Cardiac septum (tissue), 1 donor: ENCODE measurements at places on chromosomes 6 and 20. TPM values are rescaled to one million over a fixed set of nuclear protein-coding genes. Genes with fewer than 3 reads are reported as not detected.

GRCh38 chr6:97026298-97026697 lies 101.8 kb downstream of the KLHL32 start:
- DNase-seq, result no peak

GRCh38 chr6:129708496-129709195 lies 1.3 kb downstream of the ARHGAP18 start:
- no peak for DNase-seq

Gene TP53TG5
- total RNA-seq, result 2.2 TPM

DNA sequence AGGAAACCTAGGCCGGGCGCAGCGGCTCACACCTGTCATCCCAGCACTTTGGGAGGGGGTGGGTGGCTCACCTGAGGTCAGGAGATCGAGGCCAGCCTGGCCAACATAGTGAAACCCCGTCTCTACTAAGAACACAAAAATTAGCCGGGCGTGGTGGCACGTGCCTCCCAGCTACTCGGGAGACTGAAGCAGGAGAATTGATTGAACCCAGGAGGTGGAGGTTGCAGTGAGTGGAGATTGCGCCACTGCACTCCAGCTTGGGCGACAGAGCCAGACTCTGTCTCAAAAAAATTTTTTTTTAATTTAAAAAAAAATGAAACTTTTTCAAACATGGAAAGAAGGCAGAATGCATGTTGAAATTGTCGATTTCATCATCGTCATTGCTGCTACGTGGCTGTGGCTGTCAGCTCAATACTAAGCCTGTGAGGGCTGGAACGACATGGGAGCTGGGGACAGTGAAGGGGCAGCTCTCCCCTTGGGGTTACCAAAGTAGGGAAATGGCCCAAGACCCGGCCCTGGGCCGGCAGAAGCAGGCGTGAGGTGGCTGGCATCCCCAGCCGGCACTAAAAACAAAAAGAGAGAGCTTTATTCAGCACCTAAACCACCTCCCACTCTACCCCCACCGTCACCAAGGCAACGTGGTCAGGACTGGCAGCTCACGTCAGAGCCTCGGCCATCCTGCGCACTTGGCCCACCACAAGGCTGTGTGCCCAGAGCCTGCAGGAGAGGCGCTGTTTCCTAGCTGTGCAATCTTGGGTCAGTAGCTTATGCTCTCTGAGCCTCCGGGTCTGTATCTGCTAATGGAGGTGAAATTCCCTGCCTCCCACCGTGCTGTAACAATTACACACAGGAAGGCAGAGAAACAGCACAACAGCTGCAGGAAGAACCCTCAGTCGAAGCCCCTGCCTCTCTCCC lies 30.8 kb downstream of the AGPAT4 start:
- no peak for DNase-seq

GRCh38 chr20:43681991-43682410 lies 15.1 kb downstream of the MYBL2 start:
- DNase-seq, result no peak

GRCh38 chr6:144349690-144350527 lies 64.8 kb downstream of the UTRN start:
- DNase-seq, result no peak

Gene BPIFB2
- not detected for total RNA-seq

DNA sequence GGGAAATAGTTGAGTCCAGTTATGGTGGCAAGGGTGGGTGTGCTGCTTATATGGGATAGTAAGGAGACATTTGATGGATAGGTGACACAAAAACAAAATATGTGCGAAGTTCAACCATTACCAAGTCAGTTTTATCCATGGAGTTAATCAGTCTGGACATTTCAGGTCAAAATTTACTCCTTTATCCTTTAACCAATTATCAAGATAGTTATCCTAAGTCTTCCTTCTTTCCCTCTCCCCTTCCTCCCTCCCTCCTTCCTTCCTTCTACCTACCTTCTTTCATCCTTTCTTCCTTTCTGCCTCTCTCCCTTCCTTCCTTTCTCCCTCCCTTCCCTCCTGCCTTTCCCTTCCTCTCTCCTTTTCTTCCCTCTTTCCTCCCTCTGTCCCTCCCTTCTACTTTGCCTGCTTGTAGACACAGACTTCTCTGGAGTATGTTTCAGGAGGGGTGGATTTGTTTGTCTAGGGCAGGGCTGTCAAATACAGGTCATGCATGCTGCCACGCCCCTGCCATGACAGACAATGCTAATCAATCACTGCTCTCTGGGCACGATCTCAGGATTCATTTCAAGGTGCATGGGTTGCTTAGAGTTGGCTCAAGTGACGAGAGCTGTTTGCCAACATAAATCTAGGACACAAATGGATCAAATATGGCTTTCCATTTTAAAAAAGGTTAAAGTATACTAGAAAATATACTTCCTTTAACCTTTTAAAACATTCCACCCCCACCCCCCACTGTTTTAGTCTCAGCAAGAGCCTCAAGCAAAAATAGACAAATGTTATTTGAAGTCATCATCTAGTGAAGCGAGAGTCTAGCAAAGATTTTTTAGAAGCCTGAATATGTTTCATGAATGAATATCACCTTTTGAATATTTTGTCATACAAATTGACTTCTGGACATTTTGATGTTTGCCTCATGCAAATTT lies 281.6 kb upstream of the CITED2 start:
- DNase-seq, result no peak

Gene ALDH8A1
- 0.57 TPM for total RNA-seq

Gene SOX18
- 67.0 TPM for total RNA-seq

Gene BPIFB1
- total RNA-seq, result not detected

Gene BPIFA1
- not detected for total RNA-seq

DNA sequence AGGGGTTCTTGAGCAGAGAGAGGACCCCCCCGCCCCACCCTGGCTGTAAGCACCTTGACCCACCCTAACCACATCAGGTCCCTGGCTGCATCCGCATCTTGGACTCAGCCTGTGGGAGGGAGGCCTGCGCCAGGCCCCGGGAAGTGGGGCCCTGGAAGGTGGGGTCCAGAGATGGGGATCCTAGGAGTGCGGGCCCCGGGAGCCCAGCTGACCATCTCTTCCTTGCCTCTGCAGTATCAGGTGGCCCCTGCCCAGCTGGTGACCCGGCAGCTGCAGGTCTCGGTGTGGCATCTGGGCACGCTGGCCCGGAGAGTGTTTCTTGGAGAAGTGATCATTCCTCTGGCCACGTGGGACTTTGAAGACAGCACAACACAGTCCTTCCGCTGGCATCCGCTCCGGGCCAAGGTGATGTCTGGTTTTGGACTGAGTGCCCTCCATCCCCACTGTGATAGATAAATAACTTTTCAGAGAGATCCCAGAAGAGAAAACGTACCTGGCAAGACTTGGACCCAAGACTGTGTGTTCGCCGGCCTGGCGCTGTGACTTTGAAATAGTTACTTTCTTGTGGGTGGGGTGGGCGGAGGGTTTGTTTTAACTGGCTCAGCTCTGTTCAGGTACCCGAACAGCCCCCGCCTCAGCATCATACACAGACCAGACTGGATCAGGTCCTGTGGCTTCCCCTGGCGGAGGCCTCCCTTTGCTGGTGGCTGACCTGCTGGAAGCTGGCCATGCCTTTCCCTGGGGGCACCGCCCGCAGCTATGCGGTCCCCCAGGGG lies 62.0 kb downstream of the EZR start:
- DNase-seq, result peak; percentile 47

DNA sequence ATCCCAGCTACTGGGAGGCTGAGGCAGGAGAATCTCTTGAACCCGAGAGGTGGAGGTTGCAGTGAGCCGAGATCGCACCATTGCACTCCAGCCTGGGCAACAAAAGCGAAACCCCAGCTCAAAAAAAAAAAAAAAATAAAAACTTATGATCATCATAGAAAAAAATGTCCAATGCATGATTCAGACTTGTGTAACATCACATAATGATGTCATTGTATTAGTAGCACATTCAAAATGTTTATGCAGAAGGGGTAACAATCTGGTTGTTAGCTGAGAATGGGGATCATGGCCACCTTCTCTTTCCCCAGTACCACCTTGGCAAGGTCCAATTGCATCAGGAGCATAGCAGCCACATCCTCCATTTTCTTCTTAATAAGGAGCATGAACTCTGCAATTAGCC lies 137.6 kb upstream of the MARCKS start:
- DNase-seq, result no peak

- no peak for DNase-seq
These were observed 558.5 kb downstream of the CD83 start for GRCh38 chr6:14676064-14676463.

Gene ENPP1
- total RNA-seq, result 3.3 TPM

- no peak for DNase-seq
These were observed 31.2 kb downstream of the FRK start for GRCh38 chr6:116029535-116029934.

DNA sequence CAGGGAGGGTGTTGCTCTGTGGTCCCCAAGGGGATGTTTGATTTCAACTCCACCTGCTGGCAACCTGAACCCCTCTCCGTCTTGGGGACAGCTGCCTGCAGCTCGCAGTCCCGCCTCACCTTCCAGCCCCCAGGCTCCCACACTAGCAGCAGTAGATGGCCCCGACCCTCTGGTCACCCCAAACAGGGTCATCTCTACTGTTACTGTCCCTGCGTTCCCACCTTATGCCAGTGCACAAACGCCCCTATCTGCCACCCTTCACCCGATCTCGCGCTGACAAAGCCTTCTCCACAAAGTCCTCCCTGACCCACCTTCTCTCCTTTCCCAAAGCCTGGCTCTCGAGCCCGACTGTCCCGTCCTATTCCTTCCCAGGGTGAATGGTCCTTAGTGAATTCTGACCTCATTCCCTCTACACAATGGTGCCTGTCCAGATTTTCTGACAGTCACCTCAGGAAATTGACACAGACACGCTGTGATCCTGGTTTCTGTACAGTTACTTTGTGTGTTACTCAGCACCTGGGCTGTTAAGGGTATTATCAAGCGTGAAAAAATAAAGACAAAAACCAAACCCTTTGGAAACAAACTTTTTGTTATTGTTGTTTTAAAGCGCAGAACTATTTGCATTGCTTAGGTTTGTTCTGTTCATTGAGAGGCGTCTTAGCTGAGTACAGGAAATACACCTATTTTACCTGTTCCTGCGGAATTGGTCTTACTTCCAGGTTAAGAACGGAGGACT lies 728 bp downstream of the FUT9 start:
- DNase-seq, result no peak

DNA sequence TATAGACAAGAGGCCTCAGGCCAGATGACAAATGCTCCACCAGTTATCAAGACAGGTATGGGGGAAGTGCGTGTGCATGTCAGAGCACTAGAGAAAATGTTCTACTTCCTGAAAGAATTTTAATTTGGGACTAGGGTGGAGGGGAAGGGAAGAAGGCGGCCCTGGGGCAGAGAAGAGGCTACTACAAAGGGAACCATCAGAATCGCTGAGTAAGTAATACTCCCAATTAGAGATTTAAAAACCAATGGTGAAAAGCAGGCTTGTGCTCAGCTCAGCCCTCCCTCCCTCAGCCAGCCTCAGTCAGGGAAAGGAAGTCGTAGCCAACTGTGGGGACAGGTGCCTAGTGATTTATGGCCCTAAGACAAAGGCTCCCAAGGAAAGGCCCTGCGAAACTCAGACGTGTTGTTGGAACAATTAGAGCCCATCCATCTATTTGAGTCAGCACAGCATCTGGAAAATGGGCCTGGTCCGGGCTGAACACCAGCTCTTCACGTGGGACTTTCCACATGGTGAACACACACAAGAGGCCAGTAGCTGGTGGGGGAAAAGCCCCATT lies 15.0 kb upstream of the MAFB start:
- peak; percentile 71 for DNase-seq

GRCh38 chr6:56655249-56655648 lies 12.6 kb upstream of the DST start:
- DNase-seq, result no peak

DNA sequence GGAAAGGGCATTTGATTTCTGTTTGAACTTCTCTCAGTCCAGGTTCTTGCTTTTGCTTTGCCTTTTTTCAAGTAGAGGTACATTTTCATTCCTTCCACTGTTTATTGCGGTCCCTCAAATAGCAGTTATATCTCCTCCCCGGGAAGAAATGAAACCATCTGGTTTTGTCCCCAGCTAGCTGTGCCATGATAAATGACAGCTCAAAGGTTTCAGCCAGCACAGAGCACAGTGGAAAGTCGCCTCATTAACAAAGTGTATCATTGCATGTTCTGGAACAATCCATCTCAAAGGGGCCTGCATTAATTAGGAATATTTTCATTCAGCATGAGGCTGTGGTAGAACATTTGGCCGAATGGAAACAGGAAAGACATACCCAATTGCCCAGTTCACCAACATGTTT lies 146.0 kb downstream of the EDN3 start:
- DNase-seq, result no peak

DNA sequence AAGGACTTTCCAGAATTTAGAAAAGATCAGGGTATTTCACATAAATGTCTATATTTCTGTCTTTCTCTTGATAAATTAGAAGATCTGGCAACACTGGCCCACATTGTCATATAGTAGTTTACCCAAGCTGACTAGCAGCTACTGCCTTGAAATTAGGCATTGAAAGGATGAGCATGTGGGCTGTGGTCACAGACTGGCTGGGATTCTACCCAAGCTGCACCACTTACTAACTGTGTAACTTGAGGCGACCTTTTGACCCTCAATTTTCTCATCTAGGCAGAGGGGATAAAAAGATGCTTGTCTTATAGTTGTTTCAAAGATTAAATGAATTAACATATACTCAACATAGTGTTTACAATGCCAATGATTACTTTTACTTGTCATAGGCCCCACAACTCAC lies 152.7 kb upstream of the BMP2 start:
- no peak for DNase-seq

DNA sequence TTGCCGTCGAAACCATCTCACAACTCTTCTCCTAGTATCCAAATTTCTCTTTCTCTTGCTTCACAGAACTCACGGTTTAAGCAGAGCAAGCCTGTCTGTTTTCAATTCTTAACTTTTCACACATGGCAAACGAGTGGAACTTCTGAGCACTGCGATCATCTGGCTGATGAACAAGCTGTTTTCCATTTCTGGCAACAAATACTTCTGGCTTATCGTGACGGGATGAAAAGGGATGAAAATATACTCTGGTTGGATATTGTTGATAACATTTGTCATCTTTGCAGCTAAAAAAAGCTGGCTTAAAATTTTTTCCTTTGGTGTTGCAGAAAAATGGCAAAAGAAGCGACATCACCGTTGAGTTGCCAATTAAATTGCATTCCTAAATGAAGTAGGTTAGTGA lies 515.2 kb upstream of the JARID2 start:
- no peak for DNase-seq

- no peak for DNase-seq
These were observed 54.2 kb downstream of the CNR1 start for GRCh38 chr6:88111991-88112390.

DNA sequence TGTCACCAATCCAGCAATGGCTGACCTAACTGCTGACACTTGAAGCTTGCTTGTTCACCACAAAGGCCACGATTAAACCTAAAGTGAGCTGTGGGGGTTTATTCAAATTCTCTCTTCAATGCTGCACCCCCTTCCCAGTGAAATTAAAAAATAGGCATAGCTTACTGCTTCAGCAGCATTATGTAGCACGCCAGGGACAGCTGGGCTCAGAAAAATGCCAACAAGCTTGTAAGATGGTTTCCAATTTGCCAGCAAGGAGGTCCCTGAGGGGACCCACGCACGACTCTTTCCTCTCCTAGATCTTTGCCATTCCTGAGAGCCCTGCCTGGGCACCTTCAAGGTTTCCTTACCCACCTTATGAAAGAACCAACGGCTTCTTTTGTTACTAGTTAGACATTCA lies 113.5 kb upstream of the CDH4 start:
- no peak for DNase-seq

- DNase-seq, result no peak
These were observed 29.2 kb upstream of the SSR1 start for GRCh38 chr6:7341989-7342742.

GRCh38 chr6:32244946-32245398 lies 21.1 kb upstream of the NOTCH4 start:
- DNase-seq, result peak; percentile 89

Gene RARS2
- 23.6 TPM for total RNA-seq

- no peak for DNase-seq
These were observed 62.4 kb downstream of the DST start for GRCh38 chr6:56580271-56580670.

Gene PPDPF
- 438 TPM for total RNA-seq
